Thoracic aorta (tissue), 2 donors: ENCODE measurements at places on chromosomes 5 and 9. TPM values are rescaled to one million over a fixed set of nuclear protein-coding genes. Genes with fewer than 3 reads are reported as not detected.
A peak's percentile ranks its signal among the peaks of the same experiment; 100 is the strongest.

DNA sequence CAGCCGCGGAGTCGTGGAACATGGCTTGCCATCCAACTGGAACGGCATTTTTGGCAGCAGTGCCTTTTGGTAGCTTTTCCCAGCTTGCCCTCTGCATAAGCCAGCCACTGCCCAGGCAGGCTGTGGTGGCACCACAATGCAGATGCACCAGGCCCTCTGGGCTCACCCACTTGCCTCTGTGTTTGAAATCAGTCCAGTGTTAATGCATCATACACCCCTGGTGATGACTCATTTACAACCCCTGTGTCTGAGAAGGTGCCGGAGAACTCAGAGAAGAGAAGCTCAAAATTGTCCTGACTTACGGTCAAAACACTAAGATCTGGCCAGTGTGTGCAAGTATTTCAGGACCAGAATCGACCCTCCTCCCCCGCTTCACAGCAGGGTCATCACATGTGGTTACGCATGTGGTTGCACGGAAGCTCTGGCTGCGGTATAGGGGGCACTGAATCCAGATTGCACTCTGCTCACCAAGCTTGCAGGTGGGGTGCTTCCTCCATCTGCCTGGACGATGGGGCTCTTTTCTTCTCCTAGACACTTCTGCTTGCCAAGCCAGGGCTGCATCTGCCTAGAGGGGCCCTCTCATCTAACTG is 66.5 kb upstream of the SMIM15 start:
- no peak for DNase-seq

DNA sequence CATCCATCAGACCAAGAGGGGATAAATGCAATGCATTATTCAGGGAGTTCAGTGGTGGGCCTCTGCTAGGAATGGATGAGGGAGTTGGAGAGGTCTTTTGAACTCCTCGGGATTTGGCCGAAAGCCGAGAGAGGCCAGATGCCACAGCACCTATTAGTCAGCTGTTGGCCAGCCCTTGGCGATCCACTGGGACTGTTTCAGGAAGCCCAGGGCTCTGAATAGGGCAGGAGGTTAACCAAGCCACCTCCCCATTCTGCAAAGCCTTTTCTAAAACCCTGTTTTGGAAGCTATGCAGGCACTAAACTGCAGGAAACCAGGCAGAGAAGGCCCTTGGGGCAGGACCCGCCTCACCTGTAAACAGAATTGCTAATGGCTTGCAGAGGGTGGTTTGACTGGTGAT is 37.8 kb downstream of the ASTN2 start:
- DNase-seq, result no peak

GRCh38 chr5:33308586-33308985 is 132.2 kb upstream of the TARS1 start:
- DNase-seq, result no peak

GRCh38 chr9:76687861-76688391 is 76.3 kb upstream of the PCA3 start:
- peak; percentile 38 for DNase-seq

DNA sequence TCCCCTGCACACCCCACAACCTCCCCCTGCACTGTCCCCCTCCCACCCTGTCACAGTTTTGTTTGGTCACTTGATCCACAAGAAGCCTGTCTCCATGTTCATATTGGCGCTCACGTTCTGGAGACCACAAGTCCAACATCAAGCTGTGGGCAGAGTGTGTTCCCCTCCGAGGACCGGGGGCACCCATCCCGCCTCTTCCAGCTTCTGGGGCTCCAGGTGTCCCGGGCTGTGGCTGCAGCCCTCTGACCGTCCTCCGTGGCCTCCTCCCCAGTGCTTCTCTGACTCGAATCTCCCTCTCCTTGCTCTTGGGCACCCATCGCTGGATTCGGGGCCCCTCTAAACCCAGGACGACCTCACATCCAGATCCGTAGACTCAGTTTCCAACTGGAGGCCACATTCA is 49.2 kb downstream of the PLEKHG4B start:
- no peak for DNase-seq

The PCDHGA10 gene
- total RNA-seq, result 11.1 TPM

The MCC gene
- 27.2 TPM for total RNA-seq

DNA sequence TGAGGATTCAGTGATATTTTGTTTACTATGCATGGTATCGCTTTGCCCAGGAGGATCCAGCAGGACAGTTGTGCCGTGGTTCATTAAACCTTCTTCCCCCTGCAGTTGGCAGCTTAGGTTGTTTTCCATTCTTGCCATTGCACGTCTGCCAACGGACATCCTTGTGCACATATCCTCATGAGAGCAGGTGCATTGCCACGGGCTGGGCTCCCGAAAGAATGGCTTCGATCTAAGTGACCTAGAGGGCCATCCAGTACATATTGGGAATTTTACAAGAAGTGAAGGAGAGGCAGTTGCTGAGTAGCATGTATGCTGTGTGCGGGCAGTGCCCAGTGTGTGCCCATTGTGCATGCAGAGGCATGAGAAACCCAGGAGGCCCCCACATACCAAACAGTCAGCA is 22.1 kb downstream of the HRH2 start:
- no peak for DNase-seq

The NMUR2 gene
- total RNA-seq, result not detected

- DNase-seq, result no peak
Observed at GRCh38 chr9:93357649-93358048, 93.8 kb upstream of the FAM120A start.

DNA sequence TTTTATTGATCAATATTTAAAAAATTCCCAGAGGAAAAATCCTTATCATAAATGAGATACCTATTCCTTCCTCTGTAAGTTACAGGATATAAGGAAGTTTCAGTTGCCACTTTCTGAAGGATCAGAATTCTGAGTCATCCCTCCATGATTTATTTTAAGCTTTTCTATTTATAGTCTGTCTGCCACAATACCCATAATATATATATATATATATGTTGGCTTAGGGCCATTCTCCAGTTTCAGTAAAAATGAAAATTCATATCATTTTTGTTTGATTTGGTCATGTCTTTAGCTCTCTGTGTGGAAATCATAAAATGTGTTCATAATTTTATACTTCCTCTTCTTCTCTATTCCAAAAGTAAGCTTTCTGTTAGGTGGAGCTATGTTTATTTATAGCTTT is 215.8 kb upstream of the CYLC2 start:
- DNase-seq, result no peak

The FLT4 gene
- 4.8 TPM for total RNA-seq

GRCh38 chr5:135445306-135445985 is 1.7 kb downstream of the DCANP1 start:
- no peak for DNase-seq

DNA sequence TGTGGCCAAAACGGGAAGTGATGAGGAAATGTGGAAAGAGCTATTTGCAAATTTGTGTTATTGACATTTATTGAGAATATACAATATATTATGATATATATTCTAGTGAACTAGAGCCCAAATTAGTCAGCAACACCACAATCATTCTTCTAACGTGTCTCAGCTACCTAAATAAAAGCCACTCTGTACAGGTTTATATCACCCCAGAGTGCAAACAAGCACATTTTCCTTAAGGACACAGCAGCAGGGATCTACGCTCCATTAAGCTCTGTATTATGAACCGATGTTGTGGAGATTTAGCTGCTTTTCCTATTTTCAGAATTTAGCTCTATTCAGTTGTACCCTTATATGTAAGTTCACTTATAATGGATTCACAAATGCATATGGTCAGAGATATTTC is 77.9 kb downstream of the CDH18 start:
- DNase-seq, result no peak

The ALDH7A1 gene
- total RNA-seq, result 17.6 TPM

The MAP3K1 gene
- 8.9 TPM for total RNA-seq

The CXCL14 gene
- total RNA-seq, result 28.7 TPM

The FAM169A gene
- 1.1 TPM for total RNA-seq

DNA sequence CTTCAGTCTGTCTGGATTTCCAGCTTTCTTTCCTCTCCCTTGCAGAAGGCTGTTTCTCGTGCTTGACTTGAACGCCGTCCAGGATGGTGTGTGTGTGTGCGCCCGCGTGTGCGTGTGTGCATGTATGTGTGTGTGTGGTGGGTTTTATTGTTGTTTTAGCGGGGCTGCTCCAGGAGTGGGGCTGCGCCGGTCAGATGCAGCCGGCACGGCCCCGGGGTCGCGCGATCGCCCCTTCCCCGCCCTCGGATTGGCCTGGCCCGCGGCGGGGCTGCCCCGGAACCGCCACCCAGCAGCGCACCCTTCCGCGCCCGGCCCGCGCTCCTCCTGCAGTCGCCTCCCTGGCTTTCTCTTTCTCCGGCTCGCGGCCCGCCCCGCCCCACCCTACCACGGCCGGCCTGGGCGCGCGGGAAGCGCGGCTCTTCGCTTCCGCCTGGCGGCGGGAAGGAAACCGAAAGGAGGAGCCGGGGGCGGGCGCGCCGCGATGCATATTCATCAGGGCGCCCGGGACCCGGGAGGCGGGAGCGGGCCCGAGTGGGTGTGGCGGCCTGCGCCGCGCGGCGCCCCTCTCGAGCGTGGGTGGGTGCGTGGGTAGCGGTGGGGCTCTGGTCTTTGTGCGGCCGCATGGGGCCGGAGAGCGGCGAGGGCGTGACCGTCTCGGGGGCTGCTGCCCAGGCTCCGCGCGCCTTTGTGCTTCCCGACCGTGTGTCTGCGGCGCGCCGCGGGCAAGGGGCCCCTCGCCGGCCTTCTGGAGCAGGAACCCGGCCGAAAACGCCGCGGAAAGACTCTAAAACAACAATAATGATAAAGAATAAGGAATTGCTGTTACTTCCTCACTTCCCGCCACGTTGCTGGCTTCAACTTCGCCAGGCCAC is 8.5 kb upstream of the NFIB start:
- DNase-seq, result peak; percentile 53

- DNase-seq, result no peak
Observed at GRCh38 chr5:163440954-163441353, 3.6 kb downstream of the CCNG1 start.

DNA sequence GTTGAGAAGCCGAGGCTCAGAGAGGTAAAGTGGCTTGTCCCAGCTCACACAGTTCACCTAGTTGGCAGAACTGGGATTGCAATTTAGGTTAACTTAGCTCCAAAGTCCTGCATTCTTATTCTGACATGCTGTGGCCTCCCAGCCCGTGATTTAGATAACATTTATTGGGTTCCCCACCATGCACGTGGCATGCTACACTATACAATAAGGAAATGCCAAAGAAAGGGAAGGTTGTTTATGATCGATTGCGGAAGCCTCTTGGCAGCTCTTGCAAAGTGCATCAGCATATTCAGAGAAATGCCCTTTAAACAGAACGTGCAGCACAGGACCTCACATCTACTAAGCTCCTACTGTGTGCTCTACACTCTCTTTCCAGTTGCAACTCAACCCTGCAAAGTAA is 3.2 kb downstream of the NEURL1B start:
- no peak for DNase-seq

DNA sequence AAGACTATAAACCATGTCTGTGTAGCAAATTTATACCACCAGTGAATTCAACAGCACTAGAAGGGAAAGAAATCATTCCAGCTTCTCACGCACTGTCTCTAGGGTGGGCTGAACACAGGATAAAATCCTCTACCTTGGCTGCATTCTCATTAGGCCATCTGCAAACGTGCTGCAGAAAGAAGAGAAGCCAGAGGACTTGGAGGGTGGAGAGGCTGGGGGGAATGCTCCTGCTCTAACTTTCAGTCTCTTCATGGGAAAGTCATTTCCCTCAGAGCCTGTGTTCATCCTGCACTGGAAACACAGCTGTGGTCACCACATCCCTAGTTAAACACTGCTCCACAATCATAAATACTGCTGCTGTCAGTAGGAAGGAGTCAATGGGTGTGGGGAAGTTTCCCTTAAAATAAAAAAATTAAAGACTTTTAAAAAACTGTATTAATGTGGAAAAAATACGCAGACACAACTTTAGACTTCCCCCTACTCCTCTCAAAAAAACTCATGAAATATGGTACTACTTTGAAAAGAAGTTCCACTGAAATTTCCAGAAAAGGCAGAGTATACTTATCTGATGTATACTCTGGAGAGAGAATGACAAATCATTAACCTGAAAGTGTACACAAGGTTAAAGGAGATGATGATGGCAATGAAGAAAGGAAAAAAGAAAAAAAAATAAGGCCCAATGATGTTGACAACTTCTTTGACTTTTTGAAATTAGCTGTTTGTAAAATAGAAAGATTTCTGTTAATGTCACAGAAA is 46.8 kb downstream of the LHFPL2 start:
- DNase-seq, result no peak

DNA sequence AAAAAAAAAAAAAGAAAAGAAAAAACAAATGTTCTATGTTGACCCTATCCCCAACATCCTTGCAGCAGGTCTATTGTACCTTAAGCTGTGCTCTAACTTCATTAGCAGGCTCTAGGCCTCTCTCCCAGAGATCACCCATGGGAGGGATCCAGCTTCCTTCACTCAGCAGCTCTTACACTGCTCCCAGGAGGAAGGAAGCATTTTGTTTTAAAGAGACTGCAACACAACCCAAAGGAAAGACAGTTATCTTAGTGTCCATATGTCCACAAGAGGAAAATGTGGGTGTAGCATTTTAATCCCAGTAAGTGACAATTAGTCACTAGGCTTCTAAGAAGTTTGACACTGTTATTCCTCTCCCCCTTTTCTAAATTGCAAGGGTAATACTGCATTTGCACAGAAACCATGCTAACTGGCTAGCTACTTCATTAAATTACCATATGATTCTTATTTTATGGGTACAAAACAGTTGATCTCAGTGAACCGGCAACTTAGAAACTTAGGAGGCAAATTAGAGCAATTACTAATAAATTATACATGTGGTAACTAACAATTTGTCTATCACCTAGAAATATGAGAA is 58.8 kb downstream of the MARCHF3 start:
- no peak for DNase-seq

- no peak for DNase-seq
Observed at GRCh38 chr5:8934455-8934854, 611.4 kb downstream of the SEMA5A start.

DNA sequence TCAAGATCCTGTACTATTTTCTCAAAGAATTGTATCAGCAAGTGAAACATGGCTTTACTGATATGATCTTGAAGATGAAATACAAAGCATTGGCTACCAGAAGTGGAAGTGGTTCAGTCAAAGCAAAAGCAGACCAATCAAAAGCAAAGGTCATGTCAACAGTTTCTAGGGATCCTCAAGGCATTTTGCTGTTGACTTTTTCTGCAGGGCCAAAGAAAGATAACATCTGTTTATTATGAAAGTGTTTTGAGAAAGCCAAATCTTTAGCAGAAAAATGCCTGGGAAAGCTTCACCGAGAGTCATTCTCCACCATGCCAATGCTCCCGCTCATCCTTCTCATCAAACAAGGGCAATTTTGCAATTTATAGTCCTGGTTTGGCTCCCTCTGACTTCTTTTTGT is 90.3 kb upstream of the ACO1 start:
- no peak for DNase-seq

DNA sequence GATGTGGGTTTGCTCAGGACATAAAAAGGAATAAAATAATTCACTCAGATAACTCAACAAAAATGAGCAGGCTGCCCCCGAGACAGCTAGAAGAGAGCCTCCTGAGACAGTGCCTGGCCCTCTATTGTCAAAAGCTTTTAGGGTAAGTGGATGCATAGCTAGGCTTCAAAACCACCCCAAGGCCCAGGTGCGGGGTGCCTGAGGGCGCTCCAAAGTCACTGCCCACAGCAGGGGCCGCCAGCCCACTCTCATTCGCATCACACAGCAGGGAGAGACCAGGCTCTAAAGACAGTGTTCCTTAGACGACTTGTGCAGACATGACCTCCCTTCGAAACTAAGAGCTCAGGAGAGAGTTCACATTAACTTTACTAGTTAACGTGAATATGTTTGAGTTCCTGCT is 271.5 kb downstream of the FSTL4 start:
- DNase-seq, result no peak

The CERCAM gene
- 51.8 TPM for total RNA-seq

The TLX3 gene
- not detected for total RNA-seq

- no peak for DNase-seq
Observed at GRCh38 chr5:79287907-79288306, 52.0 kb downstream of the JMY start.
